ENCODE measurements at places on chromosomes 5 and 9.

GRCh38 chr9:83623679-83624076, 735 bp downstream of the IDNK start:
- DNase-seq, result no peak

- no peak for DNase-seq
These were observed 5.2 kb downstream of the TNFAIP8 start for GRCh38 chr5:119360905-119361593.

DNA sequence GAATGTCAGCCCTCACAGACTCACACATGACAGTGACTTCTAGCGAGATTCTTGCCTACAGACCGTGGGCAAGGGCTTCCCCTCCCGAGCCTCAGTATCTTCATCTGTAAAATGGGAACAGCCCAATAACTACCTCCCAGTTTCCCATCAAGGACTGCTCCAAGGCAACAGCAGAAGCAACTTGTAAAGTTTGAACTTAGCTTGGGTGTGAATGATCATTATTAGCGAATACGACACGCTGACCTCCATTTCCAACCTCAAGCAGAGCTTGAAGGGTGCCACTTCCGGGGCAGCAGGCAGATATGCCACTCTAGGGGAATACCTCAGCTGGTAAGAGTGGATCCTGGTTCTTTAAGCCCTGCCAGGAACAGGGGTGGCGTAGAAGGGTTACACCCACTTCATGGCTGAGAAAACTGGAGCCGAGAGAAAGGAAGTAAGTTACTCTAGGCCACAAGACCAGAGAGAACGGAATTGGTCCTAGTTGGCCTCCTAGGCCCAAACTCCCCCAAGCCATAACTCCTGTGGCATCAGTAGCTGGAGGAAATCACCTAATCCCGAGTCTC, 2.0 kb downstream of the RNF44 start:
- no peak for DNase-seq

DNA sequence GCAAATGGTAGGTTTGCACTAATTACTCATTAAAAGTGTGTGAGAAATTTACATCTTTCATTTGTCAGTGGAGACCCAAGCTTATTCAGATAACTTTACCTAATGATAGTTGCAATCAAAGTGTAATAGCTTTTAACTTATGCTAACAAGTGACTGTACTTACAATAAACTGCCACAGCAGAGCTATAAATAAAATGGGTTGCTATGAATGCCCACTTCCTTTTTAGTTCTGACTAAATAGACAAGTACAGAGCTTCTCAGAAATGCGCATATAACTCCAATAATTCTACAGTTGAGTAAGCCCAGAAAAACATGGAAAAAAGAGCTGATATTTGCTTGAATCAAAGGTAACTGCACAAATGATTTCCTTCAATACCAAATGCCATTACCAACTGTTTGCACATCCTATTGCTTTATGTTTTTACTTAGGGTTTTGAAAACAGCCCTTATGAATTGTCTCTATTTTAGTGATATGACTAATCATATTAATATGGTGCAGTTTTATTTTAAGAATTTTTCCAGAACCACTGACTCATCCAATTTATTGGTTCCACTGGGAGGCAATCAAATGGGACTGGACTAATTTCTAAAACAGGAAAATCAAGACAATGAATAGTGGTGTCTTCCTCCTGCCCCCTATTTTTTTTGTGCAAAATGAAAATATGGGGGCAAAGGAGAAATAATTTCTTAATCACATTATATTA, 84.1 kb downstream of the PPP2R2B start:
- DNase-seq, result no peak

DNA sequence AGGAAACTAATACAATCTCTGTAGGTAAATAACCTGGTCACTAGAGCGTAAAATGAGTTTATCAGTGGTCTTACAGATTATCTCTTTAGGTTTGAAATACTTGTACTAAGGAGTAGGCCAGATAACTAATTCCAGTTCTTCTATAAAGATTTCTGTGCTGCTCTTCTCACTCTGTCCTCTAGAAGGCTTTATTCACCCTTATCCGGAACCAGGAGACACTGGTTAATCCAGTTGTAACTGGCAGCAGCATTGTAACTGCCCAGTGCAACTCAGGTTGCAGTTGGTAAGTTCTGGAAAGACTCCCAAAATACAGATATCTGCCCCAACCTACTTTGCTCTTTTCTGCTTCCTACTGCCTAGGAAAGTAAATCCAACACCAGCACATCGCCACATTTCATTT, 19.8 kb downstream of the C5orf22 start:
- no peak for DNase-seq

GRCh38 chr5:531101-531748, 7.0 kb upstream of the SLC9A3 start:
- no peak for DNase-seq

DNA sequence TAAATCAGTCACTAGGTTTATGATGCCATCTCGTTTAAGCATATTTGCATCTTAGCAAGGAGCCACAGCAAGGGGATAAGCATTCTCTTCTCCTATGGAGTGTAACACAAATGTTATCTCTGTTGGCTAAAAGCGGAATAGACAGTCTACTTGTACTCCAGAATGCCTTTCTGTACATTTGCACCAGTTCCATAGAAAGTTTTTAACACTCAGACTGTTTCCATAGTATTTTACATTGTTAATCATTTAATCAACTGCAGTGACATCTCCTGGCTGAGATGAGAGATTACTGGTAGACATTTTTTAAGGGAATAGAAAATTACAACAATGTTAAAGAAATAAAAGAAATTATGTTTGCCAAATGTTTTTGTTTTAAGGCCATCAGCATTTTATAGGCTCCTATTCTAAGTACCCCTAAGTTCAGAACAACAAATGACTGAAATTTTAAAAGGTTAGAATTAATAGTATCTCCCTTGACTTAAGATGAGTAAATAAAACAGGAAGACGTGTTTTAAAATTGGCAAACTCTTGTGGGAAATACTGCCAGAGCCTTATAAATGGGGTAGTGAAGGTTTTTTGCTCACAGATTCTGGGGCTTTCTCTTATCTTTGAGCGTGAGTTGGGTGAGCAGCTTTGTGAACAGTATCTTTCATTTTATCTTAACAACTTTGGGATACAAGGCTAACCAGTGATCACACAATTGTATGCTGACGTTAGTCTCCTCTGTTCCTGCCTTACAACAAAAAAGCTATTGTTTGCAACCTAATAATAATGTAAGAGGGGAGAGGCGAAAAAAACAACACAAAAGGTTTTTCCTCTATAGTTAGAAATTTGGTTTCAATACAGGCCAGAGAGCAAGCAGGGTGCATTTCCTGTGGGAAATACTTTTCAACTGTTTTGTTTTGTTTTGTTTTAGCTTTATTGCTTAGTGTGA, 294.3 kb downstream of the FBXL7 start:
- DNase-seq, result no peak

DNA sequence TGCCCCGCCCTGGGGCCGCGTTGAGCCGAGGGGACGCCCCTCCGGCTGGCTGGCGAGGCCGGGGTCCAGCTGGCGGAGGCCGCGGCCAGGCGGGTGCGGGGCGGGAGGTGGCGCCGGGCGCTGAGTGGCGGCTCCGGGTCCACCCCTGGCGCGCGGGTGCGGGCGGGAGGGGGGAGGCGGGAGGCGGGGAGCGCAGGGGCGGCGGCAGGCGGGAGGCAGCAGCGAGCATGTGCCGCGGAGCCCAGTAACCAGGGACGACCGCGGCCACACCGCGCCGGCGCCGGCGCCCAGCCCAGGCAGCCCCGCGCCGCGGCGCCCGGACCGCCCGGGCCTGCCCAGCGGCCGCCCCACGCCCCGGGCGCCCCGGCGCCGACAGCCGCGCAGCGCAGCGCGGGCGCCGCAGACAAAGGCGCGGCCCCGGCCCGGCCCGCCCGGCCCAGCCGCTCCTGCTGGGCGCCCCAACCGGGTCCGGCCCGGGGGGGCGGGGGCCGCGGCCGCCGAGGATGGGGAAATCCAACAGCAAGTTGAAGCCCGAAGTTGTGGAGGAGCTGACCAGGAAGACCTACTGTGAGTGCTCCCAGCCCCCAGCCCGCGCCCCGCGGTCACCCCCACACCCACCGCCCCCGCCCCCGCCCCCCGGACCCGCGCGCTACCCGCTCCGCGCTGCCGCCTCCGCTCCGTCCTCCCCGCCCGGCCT, at the start of gene NCS1:
Gene NCS1, plus strand, starts transcription at position 244 of the 697 bp plus-strand sequence. Its CDS starts 260 bp downstream, at position 504.
- no peak for DNase-seq

- no peak for DNase-seq
These were observed 11.5 kb upstream of the F2RL1 start for GRCh38 chr5:76807296-76807695.

DNA sequence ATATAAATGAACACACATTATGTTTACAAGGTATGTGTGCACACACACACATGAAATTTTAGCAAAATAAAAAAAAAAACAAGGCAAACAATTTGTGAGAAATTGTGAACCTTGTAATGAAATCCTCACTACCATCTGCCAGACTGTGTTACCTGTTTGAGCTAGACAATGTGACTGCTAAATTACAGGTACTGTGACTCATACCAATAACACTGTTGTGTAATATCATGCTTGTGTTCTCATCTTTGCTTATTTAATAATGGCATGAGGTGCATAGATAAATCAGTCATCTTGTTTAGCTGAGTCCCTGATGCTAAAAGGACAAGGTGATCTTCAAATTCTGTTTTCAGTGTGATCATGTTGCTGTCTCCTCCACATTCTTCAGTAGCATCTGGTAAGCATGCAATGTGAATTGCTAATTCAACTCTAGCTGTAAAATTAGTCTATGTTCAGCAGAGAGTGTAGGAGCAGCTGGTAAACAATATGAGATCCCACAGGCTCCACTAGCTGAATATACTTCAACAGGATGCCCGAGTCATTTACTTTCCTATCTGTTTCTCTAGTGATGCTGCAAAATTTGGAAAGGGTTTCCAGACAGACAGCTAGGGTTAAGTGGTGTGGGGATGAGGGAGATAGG, 966.3 kb upstream of the C9orf72 start:
- no peak for DNase-seq

Measured in left renal cortex interstitium (tissue), 4 donors.